Renal pelvis (tissue), 12 donors: ENCODE measurements at places on chromosomes 5 and 9. TPM values are rescaled to one million over a fixed set of nuclear protein-coding genes. Genes with fewer than 3 reads are reported as not detected.

The ZNF608 gene
- polyA plus RNA-seq = 60.7 TPM

The ROPN1L gene
- polyA plus RNA-seq = 0.67 TPM

The TOR4A gene
- polyA plus RNA-seq = 5.8 TPM

The LECT2 gene
- polyA plus RNA-seq = 4.1 TPM

DNA sequence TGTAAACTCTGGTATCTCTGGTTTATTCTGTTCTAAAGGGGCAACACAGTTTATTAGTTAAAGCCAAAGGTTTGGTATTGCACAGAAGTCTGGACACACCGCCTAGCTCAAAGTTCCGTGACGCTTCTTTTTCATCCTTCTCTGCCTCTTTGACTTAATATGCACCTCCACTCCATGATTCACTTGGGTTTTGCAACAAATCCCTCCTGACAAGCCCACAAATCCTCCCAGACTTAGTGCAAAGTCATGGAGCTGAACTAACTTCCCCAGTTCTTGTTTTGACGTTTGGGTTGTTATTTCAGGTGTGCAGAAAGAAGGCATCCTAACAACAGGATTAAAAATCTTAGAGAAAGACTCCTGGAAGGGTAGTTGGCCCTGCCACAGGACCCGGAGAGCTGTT is 441.6 kb upstream of the DMAC1 start:
- DNase-seq = peak; percentile 20

DNA sequence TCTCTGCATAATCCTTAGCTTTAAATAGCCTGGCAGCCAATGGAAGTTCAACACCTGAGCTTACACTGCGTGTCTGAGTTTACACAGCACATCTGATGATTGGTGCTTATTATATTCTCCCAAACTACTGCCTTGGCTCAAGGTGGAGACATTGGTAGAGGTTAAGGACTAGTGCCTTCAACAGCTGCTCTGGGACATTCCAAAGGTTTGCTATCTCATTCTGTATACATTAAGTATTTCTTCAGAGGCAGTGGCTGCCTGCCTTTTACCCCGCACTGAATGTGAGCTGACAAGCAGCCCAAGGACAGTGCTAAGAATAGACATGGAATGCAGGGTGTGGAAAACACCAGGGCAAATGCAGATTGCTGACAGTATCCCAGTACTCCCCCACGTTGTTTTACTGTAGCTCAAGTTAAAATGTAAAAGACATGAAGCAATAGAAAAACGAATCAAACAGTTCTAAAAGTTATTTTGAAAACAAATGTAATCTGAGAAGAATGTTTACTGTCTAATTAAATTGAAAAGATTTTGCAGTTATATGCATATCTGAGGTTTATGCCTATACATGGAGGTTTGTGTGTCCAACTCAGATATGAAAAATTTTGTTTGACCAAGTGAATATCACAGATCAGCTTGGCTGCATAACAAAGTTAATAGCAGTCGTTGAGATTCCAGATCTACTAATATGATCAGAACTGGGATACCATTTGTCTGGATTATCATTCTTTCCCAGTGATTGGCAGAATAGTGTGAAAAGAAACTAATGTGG is 1.8 kb downstream of the HSPB3 start:
- peak; percentile 65 for DNase-seq

DNA sequence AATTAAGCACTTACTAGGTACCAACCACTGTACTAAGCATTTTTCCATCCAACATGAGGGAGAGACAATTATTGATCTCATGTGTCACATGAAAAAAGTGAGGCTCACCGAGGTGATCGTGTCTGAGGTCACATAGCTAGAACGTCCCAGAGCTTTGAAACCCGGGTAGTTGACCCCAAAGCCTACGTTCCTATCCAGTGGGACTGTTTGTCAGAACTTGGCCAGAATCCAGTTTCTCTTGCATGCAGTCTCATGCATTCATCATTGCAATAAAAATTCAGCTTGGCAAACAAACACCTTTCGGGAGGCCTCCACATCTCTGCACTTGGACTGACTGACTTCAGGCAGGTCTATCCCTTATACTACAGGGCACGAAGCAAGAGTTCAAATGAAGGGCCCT is 23.4 kb upstream of the FAT2 start:
- DNase-seq = no peak

DNA sequence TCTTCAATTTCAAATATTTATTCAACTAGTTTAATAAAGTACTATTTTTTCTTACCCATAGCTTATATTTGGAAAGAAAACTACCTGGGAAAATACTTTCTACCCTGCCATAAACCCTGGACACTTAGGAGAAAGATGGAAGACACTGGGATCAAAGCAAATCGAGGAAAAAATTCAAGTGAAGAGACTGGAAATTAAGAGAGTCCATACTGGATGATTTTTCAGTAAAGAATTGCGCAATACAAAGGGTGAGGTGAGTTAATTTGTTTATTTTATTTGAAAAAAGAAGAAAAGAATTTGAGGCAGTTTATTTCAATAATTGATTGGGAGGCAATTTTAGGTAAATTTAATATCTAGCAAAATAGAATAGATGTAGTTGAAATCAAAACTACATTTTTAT is 331.8 kb upstream of the ITGA1 start:
- DNase-seq = no peak

DNA sequence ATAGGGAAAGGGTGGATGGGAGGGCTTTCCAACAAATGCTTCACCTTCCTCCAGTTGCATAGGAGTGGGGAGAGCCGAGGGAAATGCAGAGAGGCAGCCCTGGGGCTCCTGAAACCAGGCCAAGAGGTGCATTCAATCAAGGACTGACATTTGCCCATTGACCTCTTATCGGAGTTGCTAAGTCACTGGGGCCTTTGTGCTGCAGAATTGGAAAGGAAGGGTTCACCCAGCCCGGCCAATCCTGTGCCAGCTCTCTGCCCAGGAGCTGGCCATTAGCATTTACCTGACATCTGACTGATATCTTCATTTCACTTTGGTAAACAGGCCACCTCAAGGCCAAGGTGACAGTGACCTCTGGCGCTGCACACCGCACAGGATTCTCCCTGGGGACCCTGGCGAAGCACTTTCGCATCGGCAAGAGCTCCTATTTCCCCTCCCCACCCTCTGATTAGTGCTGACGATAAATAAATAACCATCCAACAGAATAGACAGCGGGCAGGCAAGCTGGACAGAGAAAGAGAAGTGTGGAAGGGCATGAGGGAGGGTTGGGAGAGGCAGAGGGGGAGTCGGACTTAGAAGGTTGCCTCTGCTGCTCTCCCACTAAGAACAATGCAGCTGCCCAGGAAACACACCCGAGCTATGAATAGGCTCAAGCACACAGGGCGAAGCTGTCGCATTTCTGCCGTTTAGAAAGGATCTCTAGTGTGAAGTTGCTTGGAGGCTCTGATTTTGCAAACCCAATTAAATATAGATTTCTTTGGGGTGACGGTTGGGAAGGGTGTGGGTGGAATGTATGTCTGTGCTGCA is 57.0 kb upstream of the BOD1 start:
- no peak for DNase-seq

- no peak for DNase-seq
Measured at GRCh38 chr9:72473474-72474261, 47.7 kb upstream of the TMC1 start.

GRCh38 chr9:128558431-128559310 is 6.3 kb downstream of the SPTAN1 start:
- DNase-seq = peak; percentile 58

GRCh38 chr5:883475-884181 is 9.0 kb downstream of the BRD9 start:
- no peak for DNase-seq

DNA sequence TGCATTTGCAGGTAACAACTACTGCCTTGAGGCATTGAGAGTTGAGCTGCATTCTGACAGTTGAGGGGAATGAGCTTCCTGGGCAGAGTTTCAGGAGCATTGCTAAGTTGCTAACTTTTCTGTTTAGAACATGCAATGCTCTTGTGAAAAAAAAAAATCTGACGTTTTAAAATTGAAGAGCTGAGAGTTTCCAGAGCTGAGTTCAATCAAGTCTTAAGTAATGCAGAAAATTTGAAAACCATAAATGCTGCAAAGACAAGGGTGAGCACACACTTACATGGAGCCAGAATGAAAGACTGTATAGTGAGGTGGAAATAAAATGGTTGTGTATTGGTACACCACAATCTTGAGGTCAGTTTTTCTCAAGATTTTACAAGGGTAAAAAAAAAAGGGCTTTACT is 166.0 kb downstream of the GABRB2 start:
- DNase-seq = no peak

GRCh38 chr5:37838933-37839341 is 904 bp downstream of the GDNF start:
- DNase-seq = no peak

DNA sequence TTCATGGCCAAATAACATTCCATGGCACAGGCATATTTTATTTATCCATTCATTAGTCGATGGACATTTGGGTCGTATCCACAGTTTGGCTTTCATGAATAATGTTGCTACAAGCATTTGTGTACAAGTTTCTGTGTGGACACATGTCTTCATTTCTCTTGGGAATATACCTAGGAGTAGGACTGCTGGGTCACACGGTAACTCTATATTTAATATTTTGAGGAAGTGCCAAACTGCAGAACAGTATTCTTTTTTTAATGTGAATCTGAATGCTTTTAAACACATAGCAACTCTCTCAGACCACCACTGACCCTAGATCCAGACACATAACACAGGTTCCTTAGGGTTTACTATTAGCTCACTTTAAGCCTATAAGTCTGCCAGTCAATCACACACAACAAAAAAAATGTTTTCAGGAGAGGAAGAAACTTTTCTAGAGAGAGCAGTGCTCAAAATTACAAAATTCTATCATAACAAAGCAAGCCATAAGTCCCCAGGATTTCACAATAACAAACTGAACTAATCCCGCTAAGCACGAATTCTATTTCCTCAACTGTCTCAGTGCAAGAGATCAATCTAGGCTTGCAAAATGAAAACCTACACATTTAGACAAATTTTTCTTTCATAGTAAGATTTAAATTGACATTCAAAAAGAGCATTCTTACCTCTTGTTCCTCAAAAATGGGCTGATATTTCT is 41.8 kb upstream of the GABBR2 start:
- DNase-seq = no peak

DNA sequence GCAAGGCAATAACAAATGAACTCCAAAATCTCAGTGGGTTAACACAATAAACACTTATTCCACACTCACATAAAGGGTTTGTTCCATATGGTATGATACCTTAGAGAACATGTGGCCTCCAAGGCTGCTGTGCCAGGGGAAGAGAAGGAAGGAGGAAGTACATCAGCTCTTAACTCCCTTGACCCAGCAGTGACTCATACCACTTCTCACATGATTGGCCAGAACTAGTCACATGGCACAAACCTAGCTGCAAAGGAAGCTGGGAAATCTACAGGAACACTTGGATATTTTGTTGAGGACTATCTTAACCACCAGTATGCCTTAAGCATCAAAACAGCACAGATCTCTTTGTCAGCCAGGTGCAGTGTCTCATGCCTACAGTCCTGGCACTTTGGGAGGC is 99.3 kb downstream of the SLIT3 start:
- DNase-seq = no peak

DNA sequence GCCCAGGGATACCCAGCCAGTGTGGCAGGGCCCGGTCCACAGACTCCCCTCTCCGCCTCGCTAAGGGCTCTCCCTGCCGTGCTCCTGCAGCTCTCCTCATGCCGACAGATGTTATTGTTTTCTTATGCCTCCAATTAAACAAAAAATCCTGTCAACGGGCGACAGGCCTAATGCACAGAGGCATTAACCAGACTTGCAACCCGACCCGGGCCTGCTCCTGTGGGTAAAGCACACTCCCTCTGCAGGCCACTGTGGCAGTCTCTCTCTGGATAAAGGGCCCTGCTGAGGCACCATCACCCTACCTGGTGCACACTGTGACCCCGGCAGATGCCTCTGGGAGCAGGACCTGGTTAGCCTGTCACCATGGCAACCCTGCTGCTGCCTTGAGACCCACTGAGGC is 27.5 kb upstream of the HAND1 start:
- no peak for DNase-seq

- no peak for DNase-seq
Measured at GRCh38 chr9:69173891-69174615, at the start of gene TJP2. Gene TJP2 (plus strand): TSS chr9:69174277. CDS start chr9:69174373, 96 bp downstream.

GRCh38 chr9:137114613-137115393 is at the start of gene DPP7:
Gene DPP7 (minus strand): TSS chr9:137114733. CDS start chr9:137114713, 20 bp downstream.
- no peak for DNase-seq
